ENCODE measurements at places on chromosomes 3 and 15.

- no peak for DNase-seq
These were observed 112.4 kb upstream of the BHLHE40 start for GRCh38 chr3:4866866-4867265.

DNA sequence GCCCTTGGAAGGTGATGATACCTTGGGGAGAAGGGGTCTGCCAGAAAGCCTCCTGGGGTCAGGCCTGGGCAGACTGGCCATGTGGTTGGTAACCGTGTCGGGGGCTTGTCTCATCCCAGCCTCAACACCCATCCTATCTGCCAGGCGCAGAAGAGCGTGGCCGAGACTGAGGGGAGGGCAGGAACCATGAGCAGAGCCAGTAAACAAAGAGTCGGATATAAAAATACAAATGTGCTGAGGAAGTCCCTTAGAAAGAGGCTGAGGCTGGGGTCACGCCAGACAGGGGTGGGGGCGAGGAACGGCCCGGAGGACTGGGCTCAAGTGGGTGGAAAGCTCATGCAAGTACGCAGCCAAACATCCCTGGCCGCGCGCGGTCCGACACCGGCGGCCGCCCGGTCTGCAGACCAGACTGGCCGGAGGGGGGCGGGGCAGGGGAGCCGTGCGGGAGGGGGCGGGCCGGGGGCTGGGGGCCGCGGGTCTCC is 1.9 kb downstream of the CAMK2N2 start:
- DNase-seq: no peak

DNA sequence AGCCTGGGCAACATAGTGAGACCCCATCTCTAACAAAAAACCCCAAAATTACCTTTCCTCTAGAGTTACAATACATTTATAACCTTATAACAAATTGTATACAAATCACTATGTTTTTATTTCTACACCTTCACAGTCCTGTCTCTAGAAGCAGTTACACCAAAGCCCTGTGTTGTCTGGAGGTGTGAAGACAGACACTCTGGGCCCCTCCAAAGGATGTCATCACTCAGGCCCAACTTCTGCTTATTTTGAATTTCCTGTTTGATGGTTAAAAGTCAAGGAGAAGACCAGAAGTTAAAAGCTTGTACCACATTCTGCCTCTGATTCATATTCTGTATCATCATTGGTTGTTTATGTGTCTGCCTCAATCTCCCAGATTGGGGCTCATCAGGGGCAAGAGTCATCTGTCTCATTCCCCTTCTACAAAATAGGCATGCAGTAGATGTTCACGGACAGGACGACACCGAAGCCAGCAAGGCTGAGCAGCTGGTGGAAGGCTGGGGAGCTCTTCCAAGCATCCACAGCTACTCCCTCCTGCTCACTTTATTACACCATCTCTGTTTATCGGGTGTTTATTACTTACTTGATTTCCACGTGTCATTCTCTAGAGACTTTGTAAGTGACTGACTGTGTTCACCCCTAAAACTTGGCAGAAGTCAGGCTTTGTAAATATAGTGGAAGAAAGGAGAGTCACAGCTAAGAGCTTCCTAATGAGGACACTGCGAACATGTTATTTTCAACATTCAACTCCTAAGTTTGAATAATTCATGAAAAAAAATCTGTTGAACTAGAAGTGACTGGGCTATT is 136.8 kb upstream of the ANKRD28 start:
- no peak for DNase-seq

DNA sequence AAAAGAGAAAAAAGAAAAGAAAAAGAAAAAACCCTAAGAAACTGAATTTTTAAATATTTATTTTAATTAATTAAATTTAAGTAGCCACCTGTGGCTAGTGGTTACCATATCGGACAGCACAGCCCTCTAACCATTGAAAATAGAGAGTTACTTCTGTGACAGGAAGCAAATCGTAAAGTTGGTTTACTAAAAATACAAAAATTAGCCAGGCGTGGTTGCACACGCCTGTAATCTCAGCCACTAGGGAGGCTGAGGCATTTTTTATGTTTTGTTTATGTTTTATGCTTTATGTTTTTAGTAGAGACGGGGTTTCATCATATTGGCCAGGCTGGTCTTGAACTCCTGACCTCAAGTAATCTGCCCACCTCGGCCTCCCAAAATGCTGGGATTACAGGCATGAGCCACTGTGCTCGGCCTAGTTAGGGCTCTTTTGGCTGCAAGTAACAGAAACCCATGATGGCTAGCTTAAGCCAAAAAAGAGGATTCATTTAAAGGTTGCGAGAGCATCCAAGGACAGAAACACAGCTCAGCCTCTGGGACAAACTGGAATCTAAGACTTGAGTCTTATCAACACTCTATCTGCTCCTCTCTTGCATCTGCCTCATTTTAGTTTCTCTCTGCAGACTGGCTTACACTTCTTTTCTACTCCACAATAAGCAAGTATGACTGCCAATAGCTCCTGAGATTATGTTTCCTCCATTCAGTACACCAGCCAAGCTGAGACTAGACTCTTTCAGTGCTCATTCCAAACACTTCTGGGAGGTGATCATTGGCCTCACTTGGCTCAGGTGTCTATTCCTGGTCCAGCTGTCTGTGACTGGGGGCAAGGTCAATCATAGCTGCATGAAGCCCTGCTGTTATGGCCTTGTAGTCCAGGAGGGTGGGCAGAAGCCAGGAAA is 6.8 kb upstream of the SKIL start:
- no peak for DNase-seq

DNA sequence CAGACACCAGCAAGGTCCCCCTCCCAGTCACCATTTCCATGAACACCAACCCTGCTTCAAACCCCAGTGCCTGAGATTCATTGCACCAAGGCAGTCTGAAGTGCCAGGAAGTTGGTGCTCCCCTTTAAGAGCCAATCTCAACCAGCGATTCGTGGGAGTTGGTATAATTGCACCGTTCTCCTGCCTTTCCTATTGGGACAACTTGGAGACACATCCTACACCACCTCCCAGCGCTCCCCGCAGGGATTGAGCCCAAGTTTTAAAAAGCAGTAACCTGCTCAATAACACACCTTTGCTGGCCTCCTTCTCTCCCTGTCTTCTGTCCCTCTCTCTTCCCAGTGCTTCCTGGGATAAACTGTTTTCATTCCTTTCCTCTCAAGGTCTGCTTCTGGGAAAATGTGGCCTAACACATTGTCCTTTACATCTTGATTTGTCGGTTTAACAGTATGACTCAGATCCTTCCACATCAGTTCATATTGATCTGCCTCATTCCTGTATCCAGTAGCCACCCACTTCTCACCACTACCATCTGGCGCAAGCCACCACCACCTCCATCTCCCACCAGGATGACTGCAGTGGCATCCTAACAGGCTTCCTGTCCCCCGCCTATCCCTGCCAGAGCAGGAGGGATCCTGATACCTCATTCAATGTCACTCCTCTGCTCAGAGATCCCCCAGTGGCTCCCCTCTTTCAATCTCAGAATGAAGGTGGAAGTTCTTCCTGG is 37.8 kb upstream of the HRH1 start:
- DNase-seq: no peak

DNA sequence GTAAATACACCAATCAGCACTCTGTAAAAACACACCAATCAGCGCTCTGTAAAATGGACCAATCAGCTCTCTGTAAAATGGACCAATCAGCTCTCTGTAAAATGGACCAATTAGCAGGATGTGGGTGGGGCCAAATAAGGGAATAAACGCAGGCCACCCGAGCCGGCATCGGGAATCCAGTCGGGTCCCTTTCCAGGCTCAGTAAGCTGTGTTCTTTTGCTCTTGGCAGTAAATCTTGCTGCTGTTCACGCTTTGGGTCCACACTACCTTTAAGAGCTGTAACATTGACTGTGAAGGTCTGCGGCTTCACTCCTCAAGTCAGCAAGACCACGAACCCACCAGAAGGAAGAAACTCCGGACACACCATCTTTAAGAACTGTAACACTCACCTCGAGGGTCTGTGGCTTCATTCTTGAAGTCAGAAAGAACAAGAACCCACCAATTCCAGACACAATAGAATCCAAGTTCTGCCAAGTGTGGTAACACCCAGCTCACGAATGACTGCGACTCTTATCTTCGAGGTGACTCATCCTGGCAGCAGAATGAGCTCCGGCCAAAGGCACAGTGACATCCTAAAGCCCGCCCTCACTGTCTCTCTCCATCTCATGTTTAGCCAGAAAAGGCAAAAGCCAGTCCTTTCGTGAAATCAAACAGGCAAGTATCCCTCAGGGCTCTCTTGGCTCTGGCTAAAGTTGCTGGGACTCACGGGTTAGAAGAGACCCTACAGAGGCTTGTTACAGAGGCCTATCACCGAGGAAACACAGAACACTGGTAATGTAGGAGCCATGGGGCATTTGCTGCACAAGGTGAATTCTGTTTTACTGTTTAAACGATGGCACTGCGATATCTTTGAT is 155.2 kb downstream of the FAM43A start:
- no peak for DNase-seq

DNA sequence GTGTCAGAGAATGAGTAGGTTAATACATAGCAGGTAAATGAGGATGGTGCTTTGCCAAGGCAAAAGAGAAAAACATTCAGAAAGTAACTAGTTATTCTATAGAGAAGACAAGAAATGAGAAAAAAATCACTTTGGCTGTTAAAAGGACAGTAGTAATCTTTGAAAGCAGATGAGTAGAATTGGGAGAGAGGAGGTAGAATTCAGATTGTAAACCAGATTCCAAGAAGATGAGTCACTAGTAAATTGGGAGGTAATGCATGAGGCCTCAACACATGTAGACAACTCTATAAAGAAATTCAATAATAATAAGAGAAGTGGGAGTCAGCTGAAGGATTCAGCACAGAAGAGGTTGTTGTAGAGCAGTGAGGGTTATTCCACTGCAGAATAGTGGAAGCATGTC is 81.4 kb downstream of the MBNL1 start:
- no peak for DNase-seq
